Left lung (tissue), 14 donors: ENCODE measurements at places on chromosomes 7 and 10. TPM values are rescaled to one million over a fixed set of nuclear protein-coding genes. Genes with fewer than 3 reads are reported as not detected.

Gene IRF5
- polyA plus RNA-seq: 2.0 TPM

DNA sequence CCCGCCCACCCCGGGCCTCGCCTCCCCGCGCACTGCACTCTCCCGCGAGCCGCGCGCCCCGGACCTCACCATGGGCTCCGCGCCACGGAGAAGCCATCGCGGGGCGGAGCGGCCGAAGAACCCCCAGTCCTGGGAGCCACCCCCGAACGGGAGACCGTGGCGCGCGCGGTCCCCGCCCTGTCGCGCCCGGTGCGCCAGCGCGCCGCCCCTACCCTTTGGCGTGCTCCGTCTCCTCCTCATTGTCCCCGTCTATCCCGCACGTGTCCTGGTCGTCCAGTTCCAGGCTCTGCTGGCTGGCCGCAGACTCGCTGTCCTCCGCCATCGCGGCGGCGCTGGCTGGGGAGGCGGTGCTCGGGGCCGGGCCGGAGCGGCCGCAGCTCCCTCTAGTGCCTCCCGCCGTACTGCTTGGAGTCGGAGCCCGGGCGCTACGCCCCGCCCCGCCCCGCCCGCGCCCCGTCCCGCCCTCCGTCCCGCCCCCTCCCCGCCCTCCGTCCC lies at the start of gene NMT2:
TSS of gene NMT2 (minus strand) at position 403 of the 495 bp plus-strand sequence. CDS start at position 322, 81 bp downstream.
- DNase-seq: peak; percentile 80

Gene PTF1A
- not detected for polyA plus RNA-seq

GRCh38 chr7:23471106-23471859 lies 992 bp upstream of the IGF2BP3 start:
- peak; percentile 80 for DNase-seq

DNA sequence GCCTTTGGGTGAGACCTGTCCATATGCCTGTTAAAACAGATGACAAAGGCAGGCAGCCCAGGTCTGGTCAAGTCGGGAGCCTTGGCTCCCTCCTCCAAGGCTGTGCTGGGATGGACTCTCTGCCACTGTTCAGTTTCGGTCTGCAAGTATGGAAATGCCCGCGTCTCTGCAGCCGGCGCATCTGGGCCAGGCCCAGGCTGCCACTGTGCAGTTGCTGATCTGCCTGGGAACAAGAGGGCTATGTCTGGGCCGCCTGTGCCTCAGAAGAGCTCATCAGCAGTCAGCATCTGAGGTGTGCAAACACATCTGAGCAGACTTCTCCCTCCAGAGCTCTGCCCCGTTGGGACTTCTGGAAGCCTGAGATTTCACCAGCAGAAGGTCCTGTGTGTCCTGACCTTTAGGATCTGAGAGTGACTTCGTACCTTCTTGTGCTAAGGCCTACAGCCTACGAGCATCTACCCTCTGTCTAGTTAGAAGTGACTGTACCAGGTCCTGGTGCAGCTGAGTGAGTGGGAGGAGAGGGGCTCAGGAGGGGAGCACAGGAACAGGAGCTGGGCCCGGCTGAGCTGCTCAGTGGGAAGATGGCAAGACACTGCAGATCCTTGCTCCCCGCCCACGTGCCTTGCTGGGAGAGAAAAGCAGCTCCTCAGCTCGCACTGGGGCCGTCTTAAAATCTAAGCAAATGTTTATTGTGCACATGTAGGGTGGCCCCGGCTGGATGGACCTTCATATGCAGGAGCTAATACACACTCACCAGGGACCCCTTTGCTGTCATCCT lies 50.9 kb downstream of the DOCK1 start:
- DNase-seq: no peak

Gene UCMA
- polyA plus RNA-seq: 0.25 TPM

- DNase-seq: no peak
Observed at GRCh38 chr10:69791812-69792211, 9.9 kb upstream of the COL13A1 start.

DNA sequence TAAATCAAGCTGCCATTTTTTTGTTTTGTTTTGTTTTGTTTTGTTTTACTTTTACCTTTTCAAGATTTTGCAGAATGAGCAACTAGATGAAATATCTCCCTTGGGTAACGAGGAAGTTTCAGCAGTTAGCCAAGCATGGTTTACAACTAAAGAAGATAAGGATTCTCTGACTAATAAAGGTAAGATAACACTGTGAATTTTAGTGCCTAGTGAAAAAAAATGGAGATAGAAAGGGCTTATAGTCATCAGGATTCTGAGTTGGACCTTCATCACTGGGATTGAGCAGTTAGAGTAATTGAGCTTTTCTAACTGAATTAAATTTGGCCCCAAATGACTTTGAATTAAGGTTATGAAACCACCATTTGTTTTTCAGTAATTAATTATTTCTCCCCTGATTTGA lies 21.2 kb downstream of the DMTF1 start:
- no peak for DNase-seq
